ENCODE measurements at places on chromosomes 2 and 18.

DNA sequence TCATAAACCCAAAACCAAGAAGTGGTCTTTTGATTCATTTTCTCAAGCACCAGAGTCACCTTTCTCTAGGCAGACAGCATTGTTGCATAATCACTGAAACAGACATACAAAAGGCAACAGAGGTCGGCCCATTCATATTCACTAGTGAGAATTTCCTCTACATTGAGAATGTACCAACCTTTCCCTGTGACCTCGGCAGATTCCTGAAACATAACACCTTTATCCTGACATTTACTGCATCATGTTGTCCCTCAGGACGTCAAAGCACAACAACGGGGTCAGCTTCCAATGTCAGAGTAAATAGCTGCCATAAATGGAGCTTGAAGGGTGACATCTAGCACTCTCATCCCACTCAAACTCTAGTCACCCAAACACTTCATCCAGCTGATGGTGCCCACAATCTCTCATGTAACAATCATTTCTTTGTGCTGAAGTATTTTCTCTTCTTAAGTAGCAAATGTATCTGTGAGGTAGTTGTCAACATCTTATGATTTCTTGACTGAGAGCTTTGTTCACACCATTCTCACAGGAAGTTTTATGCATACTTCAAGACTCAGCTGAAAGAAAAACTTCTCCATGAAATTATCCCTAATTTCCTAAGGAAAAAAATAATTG lies 802.6 kb upstream of the CHAC2 start:
- DNase-seq: no peak

DNA sequence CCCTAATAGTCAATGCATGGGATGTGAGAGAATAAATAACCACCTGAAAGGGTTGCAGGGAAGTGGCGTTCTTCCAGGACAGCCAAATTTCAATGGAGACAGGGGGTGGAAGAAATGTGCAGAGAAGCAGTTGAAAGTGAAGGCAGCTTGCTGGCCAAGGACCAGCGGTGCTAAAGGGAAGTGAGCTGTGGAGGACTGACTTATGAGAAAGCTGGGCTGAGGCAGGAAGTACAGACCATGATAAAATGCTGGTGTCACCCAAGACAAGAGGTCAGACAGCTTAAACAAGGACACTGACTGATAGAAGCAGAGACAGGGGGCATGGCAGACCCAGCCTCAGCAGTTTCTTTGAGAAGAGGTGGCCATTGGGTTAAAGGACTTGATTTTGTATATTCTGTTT lies 106.7 kb downstream of the DTNB start:
- DNase-seq: peak; percentile 82

GRCh38 chr2:152548111-152548875 lies 169.0 kb downstream of the PRPF40A start:
- no peak for DNase-seq

DNA sequence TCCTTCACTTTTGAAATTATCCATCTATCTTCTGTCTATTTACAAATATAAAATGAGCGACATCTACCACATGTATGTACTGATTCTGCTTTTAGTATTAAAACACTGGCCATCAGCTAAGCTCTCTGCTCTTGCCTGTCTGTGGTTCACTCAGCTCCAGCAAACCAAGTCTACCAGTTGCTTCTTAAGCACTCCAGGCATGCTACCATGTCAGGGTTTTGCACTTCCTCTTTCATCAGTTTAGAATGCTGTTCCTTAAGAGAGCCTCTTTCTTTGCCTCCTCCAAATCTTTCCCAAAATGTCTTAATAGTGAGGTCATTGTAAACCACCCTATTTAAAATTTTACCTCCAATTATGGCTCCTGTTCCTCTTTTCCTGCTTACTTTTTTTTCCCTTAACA lies 59.5 kb downstream of the SCN3A start:
- DNase-seq: peak; percentile 14

GRCh38 chr2:43057742-43058725 lies 168.4 kb downstream of the ZFP36L2 start:
- DNase-seq: no peak

GRCh38 chr2:1601471-1602277 lies 142.6 kb downstream of the PXDN start:
- DNase-seq: no peak

GRCh38 chr2:20677301-20678085 lies 10.5 kb downstream of the GDF7 start:
- no peak for DNase-seq

- peak; percentile 14 for DNase-seq
Measured at GRCh38 chr2:186887107-186888090, 38.4 kb upstream of the ZSWIM2 start.

GRCh38 chr2:197212344-197213262 lies 98.0 kb downstream of the ANKRD44 start:
- DNase-seq: peak; percentile 31

- no peak for DNase-seq
Measured at GRCh38 chr2:8487461-8487932, 194.4 kb upstream of the ID2 start.

DNA sequence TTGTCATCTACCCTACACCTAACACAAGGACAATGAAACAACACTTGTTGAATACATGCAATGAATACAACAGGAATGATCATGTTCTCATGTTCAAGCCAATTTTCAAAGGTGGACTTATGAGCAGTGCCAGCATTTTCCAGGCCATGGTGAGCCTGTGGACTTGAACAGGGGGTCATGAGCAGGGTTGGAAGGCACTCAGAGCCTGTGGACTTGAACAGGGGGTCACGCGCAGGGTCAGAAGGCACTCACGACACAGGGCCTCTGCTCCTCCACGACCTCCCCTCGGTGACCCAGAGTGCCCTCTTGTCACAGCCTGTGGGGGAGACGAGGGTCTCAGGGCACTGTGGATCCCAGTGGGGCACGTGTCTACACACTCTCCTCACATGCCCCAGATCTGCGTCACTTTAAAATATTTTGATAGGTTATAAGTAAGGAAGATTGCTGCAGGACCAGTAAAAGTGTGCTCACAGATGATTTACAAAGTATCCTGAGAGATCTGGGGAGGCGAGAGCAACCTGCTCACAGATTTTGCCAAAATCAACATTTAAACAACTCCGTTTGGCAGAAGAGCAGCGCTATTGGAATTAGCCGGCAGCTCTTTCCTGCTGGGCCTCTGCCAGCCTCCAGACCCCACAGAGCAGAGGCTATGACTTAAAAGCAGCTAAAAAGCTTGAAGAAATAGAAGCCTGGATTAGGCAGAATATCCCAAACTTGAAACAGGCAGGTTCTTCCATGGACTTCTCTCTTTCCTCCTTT lies 121.9 kb downstream of the TMEM18 start:
- DNase-seq: no peak

GRCh38 chr2:46300406-46300832 lies 3.2 kb downstream of the EPAS1 start:
- DNase-seq: no peak

GRCh38 chr18:63837590-63837989 lies 49.9 kb upstream of the SERPINB2 start:
- no peak for DNase-seq

- DNase-seq: peak; percentile 72
Measured at GRCh38 chr2:190216829-190217228, 102.8 kb downstream of the HIBCH start.

GRCh38 chr18:48020337-48021250 lies 90.1 kb upstream of the SMAD2 start:
- DNase-seq: peak; percentile 6

DNA sequence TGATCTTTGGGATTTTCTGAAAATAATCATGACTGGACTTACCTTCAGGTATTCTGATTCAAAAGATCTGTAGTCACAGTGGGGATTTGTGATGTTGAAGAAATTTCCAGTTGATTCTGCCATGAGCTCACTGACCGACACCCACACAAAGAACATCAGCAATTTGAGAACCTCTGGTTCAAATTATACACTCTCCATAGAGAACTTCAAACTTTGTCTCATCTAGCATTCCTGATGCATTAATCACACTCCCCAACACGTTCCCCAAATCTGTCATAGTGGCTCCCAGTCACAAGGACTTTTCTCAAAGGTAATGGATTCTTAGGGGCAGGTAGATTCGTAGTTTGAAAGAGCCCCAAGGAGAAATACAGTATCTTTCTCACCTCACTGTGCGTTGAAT lies 584.3 kb downstream of the FBXO15 start:
- no peak for DNase-seq

GRCh38 chr2:200705305-200706041 lies 106.2 kb upstream of the BZW1 start:
- no peak for DNase-seq

GRCh38 chr2:48714245-48714644 lies 41.3 kb downstream of the LHCGR start:
- no peak for DNase-seq

DNA sequence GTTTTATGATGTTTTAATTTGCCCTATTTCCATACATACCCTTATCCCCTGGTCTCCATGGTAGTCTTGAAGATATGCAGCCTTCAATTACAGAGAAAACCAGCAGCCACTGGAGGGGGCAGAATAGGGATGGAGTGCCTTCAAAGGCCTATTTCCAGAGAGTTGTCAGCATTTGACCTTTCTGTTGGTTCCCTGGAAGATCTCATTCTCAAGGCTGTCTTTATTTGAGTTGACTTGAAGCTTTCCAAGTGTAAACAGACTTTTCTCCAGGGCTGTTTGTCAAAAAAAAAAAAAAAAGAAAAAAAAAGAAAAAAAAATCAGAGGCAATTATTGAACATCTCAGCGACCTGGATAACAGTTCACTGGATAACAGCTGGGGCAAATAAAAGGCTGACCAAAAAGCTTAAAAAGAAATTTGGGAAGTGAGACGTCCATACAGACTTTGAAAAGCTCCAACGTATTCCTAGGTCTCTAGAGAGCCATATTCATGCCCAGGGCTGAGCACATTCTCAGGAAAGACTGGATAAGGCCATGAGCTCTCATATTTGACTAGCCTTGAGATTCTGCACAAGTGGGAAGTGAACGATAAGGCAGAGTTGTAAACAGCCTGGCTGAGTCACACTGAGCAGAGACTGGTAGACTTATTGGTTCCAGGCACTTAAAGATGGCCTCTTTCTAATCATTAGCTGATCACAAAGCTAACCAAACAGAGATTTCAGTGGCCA lies 126.6 kb downstream of the VAPA start:
- no peak for DNase-seq

GRCh38 chr2:181070119-181070835 lies 89.9 kb downstream of the UBE2E3 start:
- no peak for DNase-seq

DNA sequence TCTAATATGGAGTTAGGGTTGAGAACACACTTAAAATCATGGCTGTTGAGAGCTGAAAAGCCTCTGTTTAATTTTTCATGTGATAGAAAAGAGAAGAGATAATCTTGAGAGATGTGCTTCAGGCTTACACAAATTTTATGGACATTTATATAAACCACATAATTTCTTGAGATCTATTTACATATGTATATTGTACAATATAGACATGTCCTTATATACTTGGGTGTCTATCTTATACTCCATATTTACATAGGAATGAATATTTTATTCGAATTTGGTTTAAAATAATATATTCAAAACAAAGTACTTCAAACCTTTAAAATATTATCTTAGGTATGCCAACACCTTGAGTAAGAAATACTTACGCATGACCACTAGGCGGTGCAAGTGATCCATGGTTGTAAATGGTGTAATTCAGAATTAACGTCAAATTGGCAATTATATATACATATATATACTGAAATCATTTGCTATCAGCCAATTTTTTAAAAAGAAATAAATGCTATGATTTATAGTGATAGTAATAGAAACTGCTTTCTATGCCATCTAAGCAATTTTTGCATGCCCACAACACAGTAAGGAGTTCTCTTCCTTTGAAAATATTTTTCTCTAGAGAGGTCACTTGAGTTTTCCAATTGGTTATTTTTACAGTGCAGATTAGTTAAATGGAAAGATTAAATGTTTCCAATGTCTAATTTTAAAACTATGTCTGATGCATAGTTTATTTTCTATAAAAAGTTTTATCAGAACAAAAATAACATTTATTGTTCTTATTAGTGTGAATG lies 37.6 kb upstream of the SPAG16 start:
- peak; percentile 83 for DNase-seq

DNA sequence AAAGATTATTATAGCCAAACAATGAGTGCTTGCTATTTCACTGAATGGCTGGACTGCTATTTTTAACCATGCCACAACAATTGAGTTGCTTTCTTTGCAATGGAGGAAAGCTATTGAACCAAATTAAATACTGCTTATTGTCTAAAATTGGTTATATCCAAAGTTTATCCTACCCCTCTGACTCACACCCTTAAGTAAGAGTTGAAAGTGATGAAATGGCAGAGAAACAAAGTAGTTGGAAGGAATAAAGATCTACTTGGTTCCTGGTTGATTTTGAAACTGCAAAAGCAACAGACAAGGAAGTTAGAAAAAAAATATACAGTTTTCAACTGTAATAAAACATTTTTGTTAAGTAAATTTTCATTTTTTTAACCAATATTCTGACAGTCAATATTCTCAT lies 47.5 kb downstream of the EML4 start:
- DNase-seq: no peak

GRCh38 chr2:4553241-4553640 lies 849.9 kb downstream of the DCDC2C start:
- no peak for DNase-seq

GRCh38 chr18:46171331-46171730 lies 67.1 kb downstream of the HAUS1 start:
- no peak for DNase-seq

GRCh38 chr2:86372641-86373502 lies 35.4 kb upstream of the REEP1 start:
- DNase-seq: peak; percentile 67

DNA sequence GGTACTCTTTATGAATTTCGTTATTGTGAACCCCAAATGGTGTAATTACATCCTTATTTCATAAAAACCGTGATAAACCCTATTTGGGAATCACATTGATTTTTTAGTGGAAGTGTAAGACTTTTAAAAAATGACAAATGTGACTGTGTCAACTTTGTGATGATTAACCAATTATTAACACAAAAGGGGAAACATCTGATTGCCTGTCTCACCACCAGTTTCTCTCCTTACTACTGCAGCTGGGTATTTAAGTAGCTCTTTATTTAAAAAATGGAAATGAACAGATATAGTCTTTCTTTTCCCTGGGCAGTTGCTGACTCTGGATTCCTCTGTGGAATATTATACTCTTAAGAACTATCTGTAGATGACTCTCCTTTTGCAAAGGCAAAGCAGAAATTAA lies 11.6 kb upstream of the RPE start:
- no peak for DNase-seq

- no peak for DNase-seq
Measured at GRCh38 chr2:134381141-134381540, 127.3 kb downstream of the MGAT5 start.

GRCh38 chr2:229087267-229087666 lies 183.8 kb downstream of the PID1 start:
- no peak for DNase-seq

- no peak for DNase-seq
Measured at GRCh38 chr2:98484652-98485452, 40.2 kb downstream of the INPP4A start.

DNA sequence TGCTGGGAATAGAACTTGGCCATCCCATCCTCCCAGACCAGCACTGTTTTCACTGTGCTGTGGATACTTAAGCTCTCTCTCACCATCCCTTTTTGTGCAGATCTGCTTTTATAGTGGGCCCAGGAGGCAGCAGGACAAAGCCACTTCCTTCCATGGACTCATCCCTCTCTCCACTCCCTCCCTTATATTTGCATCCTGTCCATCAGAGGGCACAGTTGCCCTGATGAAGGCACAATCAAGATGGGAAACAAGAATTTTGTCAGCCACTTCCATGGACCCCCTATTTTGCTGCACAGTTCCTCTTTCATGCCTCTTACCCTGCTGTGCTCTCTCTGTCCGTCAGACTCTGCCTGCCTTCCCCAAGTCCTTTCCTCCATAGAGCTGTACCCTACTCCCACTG lies 338.7 kb downstream of the HRH4 start:
- no peak for DNase-seq

All from hematopoietic multipotent progenitor cell treated with erythropoietin and hydrocortisone succinate and interleukin-3 and kit ligand, for 6 days (in vitro differentiated cells).